Right lung (tissue), 10 donors: ENCODE measurements at places on chromosomes 4 and X. TPM values are rescaled to one million over a fixed set of nuclear protein-coding genes. Genes with fewer than 3 reads are reported as not detected.

DNA sequence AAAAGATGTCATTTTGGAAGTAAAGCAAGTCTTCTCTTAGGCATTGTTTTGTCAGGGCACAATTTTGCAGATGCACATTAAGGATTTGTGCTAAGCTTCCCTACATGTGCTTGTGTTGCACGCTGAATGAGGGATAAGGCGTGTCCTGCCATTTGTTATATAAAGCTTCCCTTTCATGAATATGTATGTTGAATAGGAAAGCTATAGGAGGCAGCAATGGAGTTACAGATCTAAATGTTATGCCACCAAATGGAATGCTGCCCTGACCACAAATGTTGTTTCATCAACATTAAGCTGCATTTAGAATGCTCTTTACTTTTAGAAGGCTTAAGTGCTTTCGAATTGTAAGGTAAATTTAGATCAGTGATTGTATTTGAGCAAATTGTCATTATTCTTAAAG lies 20.9 kb downstream of the SGMS2 start:
- no peak for DNase-seq

GRCh38 chr4:47525154-47525819 lies 40.2 kb downstream of the ATP10D start:
- DNase-seq, result no peak

GRCh38 chrX:108511721-108512120 lies 72.1 kb downstream of the COL4A5 start:
- no peak for DNase-seq

DNA sequence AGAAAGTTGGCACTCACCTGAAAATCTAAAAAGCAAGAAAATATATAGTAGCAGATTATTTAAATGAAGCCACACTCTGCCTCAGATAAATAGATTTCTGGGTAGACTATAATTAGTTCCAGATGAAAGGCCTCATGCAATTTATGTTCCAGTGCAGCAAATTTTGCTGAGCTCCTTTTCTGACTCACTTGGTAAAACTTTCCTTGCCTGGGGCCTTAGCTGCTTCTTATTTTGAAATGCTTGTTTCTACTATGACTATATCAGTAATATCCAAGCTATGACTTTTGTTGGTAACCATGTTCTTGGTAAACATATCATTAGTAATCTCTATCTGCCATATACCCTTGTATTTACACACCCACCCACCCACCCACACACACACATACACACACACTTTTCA lies 961.8 kb downstream of the SH3BGRL start:
- no peak for DNase-seq

- DNase-seq, result no peak
Observed at GRCh38 chrX:38154340-38154739, 66.3 kb downstream of the SRPX start.

DNA sequence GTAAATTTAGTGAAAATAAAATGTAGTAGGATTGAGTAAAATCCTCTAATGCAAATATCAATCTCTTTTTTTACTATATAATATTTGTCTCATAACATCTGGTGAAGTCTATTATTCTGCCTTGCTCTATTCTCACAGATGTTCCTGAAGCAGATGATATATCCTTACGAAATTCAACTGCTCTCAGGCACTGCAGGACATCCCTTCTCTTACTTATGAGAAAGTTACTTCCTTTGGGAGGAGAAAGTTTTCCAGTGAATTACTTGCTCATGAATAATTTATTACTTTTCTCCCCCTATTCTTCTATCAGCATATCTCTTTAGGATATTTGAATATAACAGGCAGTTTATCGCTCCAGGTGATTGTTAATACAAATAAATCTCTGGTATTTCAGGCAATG lies 75.6 kb upstream of the AGA start:
- DNase-seq, result no peak

GRCh38 chrX:41435708-41436107 lies 11.4 kb upstream of the NYX start:
- no peak for DNase-seq

Gene SHOX
- polyA plus RNA-seq, result 0.05 TPM

Gene HMGN5
- polyA plus RNA-seq, result 43.5 TPM

Gene MAGED4
- 49.8 TPM for polyA plus RNA-seq
